ENCODE measurements at places on chromosomes 11 and 22.

- no peak for DNase-seq
These were observed at the start of gene PAMR1 for GRCh38 chr11:35525501-35526175. Gene PAMR1 (minus strand): TSS chr11:35525616. CDS start chr11:35525585, 31 bp downstream.

GRCh38 chr22:25494774-25495173, 69.7 kb upstream of the GRK3 start:
- DNase-seq = no peak

GRCh38 chr22:46622081-46622521, 1.9 kb downstream of the GRAMD4 start:
- DNase-seq = no peak

GRCh38 chr11:563812-564578, 3.2 kb downstream of the RASSF7 start:
- no peak for DNase-seq

DNA sequence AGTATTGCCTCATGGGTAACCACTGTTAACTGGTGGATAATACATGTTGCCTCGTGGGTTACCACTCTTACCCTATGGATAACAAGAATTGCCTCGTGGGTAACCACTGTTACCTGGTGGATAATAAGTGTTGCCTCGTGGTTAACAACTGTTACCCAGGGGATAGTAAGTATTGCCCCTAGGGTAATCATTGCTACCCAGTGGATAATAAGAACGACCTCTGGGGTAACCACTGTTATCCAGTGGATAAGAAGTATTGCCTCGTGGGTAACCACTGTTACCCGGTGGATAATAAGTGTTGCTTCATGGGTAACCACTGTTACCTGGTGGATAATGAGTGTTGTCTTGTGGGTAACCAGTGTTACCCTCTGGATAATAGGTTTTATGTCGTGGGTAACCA, 28.1 kb upstream of the NXPE4 start:
- no peak for DNase-seq

- no peak for DNase-seq
These were observed 66.4 kb downstream of the LRRC32 start for GRCh38 chr11:76604081-76604625.

GRCh38 chr22:22856364-22856763, 31.3 kb upstream of the IGLL5 start:
- DNase-seq = no peak
